ENCODE measurements at places on chromosomes 13 and 19. TPM values are rescaled to one million over a fixed set of nuclear protein-coding genes. Genes with fewer than 3 reads are reported as not detected.

The MAB21L1 gene
- 0.08 TPM for polyA plus RNA-seq

DNA sequence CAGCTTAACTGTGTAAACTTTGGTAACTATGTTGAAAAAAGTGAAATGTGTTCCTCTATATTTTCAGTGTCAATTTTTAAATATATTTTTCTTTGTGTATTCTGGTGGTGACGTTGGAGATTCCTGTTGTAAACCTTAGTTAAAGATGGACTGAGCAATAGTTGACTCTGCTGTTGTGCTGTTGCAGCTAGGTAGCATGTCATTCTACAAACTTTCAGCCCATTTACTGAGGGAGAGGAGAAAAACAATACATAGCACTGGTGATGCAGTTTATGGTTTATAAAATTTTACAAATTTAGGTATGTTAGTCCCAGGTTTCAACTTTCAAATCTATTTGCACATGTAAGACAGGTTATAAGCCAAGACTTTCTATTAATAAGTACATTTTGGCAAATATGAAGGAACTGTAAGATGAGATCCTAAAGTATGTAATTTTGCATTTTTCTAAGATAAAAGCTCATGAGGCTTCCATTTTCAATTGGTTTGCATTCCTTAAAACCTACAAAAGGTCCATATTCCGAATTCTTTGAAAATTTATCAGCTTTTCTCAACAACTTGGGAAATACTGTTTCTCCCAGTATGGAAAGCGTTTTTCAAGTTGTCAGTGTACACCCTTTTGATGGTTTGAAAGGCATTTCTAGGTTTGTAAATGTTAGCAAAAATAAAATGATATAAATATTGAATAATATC is 1.5 kb downstream of the NDFIP2 start:
- no peak for DNase-seq

- DNase-seq: no peak
Measured at GRCh38 chr13:36870050-36870692, 49.9 kb downstream of the SMAD9 start.

The CGB3 gene
- polyA plus RNA-seq: not detected

GRCh38 chr13:44072536-44072935 is 192.8 kb downstream of the LACC1 start:
- no peak for DNase-seq

DNA sequence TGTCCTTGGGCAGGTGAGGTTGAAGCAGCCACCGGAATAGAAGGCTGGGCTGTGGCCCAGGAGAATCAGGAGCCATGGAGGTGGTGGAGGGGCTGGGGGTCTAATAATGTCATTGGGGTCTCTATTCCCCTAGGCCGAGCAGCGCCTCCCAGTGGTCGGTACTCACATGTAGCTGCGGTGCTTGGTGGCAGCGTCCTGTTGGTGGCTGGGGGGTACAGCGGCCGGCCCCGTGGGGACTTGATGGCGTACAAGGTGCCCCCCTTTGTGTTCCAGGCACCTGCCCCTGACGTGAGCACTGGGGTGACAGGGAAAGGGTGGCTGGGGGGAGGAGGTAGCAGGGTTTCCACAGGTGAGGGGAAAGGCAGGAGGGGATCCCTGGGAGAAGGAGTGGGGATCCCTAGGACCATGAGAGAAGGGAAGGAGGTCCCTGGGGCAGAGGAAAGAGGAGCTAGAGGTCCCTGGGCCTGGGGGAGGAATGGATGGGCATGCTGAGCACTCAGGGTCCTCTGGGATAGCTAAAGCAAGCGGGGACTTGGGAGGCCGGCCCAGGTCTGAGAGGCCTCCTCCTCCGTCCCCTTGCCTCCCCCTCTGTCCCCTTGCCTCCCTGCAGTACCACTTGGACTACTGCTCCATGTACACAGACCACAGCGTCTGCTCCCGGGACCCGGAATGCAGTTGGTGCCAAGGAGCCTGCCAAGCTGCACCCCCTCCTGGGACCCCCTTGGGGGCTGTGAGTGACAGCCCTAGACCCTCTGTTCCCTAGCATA is 18.1 kb downstream of the MEGF8 start:
- no peak for DNase-seq

- DNase-seq: no peak
Measured at GRCh38 chr13:93265800-93266199, 39.2 kb downstream of the GPC6 start.

The GAPDHS gene
- polyA plus RNA-seq: not detected

GRCh38 chr13:111359237-111359915 is 38.9 kb downstream of the TEX29 start:
- DNase-seq: no peak

GRCh38 chr19:55614711-55615542 is 9.4 kb downstream of the ZNF784 start:
- DNase-seq: no peak

DNA sequence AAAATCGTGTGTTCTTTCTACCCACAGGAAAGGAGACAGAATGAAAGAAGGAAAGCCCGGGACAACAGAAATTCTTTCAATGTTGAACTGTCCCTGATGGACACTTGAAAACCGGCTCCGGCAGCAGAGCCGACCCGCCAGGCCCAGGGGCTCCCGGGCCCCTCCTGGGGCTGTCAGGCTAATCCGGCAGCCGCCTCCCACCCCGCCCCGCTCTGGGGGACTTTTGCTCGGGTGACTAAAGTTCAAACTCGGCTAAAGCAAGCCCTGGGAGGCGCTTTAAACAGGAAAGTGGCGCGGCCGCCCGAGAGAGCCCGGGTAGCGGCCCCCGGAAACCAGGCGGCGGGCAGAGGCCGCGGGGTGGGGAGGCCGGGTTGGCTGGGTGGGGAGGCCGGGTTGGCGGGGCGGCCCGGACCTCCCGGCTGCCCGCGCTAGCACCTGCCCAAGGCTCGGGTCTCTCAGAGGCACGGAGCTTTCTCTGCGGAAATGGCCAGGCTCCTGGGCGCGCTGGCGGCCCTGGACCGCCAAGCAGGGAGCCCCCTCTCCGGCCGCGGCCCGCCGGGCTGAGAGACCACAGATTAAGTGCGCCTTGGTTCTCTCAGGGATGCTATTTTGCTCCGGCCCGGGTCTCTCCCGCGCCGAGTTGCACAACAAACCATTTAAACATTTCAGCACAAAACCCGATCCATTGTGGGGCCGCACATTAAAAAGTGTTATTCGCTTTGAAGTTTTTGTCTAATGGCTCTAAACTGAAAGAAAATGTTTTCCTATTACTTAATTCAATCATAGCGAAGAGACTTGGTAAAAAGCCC is 2.6 kb upstream of the GSX1 start:
- no peak for DNase-seq
